ENCODE measurements at places on chromosomes 1 and 21. TPM values are rescaled to one million over a fixed set of nuclear protein-coding genes. Genes with fewer than 3 reads are reported as not detected.

GRCh38 chr21:31258073-31258472 is 86.0 kb downstream of the TIAM1 start:
- DNase-seq, result no peak

IL19 gene
- not detected for total RNA-seq

OLIG1 gene
- total RNA-seq, result 0.89 TPM

GRCh38 chr1:187074445-187075048 is 245.8 kb downstream of the PLA2G4A start:
- no peak for DNase-seq

LCE3D gene
- total RNA-seq, result not detected

DNA sequence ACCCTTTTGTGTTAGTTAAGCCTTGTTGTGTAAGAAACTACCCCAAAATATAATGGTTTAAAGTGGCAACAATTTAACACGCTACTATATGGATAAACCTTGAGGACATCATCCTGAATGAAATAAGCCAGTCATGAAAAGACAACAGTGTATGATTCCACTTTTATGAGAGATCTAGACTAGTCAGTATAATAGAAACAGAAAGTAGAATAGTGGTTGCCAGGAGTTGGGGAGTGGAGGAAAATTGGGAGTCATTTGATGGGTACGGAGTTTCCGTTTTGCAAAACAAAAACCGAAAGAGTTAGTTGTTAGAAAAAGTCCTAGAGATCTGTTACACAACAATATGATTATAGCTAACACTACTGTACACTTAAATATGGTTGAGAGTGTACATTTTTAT is 16.0 kb upstream of the CHIA start:
- no peak for DNase-seq

DNA sequence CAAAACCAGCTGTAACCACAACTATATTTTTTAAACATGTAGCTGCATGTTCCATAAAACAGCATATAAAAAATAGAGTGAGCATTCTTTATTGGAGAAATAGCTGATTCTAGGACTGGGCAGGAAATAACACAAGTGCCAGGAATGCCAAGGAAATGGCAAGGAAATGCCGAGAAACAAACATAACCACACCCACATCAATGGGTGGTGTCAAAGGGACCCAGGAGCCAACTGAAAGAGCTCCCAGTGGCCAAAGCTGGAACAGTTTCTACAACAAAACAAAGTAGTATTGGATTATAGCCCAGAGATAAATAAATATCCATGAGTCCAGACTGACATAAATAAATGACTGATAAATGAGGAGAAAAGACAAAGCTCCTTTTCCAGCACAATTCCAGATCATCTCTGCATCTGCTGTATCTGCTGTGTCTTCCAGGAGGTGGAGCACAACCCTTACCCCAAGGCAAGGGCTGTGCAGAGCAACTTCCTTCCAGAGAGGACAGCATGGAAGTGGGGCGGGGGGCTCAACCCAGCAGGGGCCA is 28.1 kb downstream of the ADARB1 start:
- no peak for DNase-seq

GRCh38 chr1:79052829-79053449 is 46.4 kb upstream of the ADGRL4 start:
- no peak for DNase-seq

IFI44L gene
- total RNA-seq, result 3.6 TPM

GRCh38 chr1:19987719-19988118 is 8.3 kb upstream of the PLA2G2A start:
- DNase-seq, result no peak

GRCh38 chr1:78840453-78841271 is 165.9 kb downstream of the ADGRL4 start:
- DNase-seq, result peak; percentile 39

DNA sequence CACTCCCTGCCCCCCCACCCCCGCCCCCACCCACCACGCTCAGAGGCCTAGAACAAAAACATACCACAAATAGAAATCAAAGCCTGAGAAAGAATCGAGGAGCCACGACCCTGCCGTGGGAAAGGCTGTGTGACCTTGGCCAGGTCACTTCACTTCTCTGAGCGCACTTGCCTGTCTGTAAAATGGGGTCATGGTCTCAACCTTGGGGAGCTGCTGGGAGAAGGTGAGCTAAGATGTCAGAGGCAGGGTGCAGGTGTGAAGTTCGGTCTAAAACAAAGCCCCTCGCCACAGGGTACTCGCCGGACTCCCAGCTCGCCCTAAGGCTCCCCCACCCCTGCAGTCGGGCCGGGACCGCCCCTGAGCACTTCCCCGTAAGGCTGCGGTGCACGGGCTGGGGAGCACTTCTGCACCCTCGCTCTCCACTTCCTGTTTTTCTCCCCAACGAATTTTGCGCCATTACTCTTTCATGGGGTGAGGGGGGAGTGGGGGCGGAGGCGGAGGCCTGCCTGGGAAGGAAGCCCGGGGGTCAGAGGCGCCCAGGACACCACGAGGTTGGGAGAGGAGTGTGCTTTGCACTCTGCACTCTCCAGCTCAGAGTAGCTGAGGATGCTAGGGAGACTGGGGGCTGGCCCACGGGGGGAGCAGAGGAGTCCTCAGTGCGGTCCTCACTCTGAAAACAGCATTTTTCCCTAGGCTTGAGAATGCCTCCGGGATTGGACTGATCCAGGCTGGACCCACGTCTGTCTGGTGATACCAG is 21.9 kb upstream of the PIK3CD start:
- DNase-seq, result peak; percentile 86

OR2L5 gene
- not detected for total RNA-seq

DNA sequence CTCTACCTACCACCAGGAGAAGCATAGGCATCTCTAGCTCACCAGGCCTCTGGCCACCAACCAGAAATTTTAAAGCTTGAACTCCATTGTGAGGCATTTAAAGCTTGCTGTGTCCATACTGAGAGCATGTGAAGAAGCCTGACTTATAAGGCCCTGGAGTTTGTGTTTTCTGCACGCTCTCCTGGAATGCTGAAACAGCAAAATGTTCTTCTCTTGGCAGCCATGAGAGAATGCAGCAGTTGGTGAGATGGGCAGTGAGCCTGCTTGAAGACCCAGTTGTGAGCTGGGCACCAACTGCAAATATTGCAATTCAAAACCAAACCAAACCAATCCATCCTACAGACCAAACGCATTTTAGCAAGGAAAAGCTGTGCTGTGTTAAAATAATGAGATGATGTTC is 170.0 kb upstream of the IVNS1ABP start:
- DNase-seq, result no peak

OR6N2 gene
- total RNA-seq, result not detected

DNA sequence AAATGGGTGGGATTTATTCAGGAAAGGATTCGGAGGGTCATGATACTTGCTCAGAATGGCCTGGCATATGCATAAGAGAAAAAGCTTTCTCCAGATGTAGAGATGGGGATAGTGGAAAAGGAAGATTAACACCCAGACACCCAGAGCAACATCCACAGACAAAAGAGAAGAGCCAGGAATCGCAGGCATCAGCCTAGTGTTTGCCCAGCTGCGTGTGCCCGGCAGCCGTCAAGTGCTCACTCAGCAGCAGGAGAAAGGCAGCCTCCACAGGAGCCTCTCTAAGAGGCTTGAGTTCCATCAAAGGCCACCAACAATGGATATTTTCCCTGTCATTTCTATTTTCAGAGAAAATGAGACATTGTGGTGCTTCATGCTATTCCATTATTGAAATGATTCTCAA is 54.7 kb downstream of the NTPCR start:
- DNase-seq, result no peak

DLGAP3 gene
- 0.22 TPM for total RNA-seq

GRCh38 chr1:51689075-51689440 is 72.2 kb downstream of the OSBPL9 start:
- DNase-seq, result no peak

DNA sequence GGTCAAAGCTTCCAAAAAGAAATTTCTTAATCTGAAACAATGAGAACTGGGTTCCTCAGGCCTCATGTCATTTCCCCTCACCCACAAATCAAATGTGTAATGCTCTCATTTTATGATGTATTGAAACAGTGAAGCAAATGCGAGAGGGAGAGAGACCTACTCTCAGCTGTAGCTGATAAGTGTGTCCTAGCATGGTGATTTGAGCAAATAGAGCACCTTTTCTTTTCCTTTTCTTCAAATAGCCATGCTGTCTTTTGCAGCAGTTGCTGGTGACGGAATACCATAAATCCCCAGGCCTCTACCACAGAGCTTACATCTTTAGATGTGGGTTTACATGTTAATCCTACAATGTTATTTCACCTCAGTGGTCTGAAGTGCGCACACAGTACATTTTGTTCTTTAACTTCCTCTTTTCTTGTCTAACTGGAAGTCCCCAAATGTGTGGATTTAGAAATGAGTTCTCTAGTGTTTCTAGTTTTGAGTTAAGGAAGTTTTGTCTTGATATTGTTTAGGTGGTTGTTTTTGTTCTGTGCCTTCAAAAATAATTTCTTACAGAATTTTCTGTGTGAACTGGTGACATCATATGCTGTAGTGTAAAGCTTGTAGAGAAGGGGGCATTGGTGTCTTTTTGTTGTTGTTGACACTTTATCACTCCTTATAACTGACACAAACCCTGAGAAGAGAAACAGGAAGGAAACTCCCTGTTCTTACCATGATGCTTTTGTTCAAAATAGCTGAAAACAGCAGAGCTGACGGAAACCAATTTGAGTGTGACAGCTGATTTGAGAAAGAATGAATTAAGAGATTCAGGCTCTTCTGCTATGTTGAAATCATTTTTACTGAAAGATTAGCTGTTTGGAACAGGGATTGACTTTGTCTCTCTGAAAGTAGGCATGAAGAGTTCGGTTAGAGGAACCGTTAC is 12.2 kb downstream of the SMAP2 start:
- no peak for DNase-seq

GRCh38 chr21:36478207-36478701 is 1.7 kb downstream of the CLDN14 start:
- no peak for DNase-seq

DNA sequence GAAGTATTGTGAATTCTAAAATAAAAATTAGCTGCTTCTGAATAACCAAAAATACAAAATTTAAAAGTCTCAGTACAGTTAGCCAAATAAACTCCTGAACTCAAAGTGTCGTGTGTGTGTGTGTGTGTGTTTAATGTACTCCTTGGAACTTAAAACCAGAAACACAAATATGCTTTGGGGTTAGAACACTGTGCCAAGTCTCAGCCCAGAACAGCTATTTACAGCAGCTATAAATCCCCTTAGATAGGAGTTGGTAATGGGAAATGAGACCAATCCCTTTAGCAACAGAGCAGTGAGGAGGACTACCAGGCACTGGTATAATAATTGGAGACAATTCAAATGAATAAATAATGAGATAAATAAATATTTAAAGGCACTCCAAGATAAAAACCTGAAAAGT is 83.1 kb downstream of the PATJ start:
- no peak for DNase-seq

DNA sequence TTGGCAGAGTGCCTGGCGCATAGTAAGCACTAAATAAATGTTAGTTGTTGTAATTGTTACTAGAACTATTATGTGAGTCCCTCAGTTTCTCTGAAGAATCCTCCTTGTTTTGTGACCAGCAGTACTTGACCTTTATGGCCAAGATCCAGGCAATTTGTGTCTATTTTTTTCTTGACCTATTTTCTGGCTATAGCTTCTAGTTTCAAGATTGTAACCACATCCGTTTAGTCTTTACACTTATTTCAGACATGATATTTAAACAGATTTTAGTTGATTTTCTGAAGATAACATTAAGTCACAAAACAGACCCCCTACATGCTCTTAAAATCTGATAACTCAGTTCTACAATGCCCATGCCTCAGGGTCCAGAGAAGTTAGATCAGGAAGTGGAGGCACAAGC is 50.3 kb downstream of the CDC7 start:
- no peak for DNase-seq

GRCh38 chr21:42677339-42678321 is 24.2 kb downstream of the PDE9A start:
- DNase-seq, result no peak

ATP1A4 gene
- not detected for total RNA-seq

DNA sequence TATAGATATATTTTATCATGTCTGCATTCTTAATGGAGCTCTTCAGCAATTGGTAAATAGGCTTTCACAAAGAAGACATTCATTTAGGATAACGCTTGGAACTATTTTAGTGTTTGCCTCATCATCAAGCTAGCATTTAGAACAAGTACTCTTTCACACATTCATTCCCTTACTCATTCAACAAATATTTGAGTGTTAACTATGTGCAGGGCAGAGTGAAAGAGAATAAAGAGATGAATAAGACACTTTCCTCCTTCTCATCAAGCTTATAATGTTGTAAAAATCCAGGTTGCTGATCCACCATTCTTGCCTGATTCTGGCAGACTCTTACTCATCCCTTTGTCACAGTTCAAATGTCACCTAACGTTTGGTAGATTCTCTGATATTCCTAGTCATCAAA is 386.3 kb upstream of the BEND5 start:
- DNase-seq, result no peak

GPR25 gene
- not detected for total RNA-seq

GLIS1 gene
- not detected for total RNA-seq
